Activated T-helper 1 cell treated with anti-CD3 and anti-CD28 coated beads, Interleukin-12 subunit alpha, Interleukin-12 subunit beta, Interleukin-2, Interleukin-4 antibody, amounts not matched to agents 30 ng/mL and 10 ng/mL and 1 ng/mL, durations not matched to agents 14 hours and 24 hours and 36 hours (primary cell): ENCODE measurements at places on chromosomes 6 and 20. TPM values are rescaled to one million over a fixed set of nuclear protein-coding genes. Genes with fewer than 3 reads are reported as not detected.
A peak's percentile ranks its signal among the peaks of the same experiment; 100 is the strongest.

DNA sequence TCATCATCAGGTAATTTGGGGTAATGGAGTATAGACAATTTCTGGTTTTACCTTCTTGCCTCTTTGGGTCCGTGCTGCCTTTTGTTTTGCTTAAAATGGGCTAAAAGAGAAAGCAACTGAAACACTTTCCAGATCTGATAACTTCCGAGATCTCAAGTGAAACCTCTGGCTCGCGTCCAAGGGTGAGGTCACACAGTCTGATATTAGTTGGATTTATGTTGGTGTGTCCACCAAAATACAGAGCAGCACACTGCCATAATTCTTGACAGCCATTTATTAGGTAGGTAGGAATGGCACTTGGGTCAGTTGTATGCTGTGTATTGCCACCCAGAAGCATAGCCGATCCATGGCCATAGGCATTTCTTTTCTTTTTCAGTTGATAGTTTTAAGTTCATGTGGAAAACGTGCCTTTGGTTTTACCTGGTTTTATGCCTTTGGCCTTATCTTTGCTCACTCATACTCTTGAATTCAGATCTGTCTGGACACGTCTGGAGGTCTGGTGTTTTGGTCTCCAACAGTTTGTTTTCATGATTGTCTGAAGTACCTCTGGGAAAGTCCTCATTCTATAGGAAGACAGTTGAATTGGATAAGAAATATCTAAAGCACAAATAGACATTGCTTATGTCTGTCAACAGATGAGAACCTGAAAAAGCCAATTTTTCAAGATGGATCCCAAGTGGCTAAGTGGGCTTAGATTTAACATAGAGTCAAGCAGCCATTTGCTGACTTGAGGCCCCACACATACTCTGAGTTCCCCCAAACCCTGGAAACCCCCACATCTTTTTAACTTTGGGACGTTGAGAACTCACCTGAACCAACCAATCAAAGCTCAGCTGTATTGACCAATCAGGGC lies 320.8 kb downstream of the SOX4 start:
- peak; percentile 8 for DNase-seq

POPDC3 gene
- not detected in 2 replicates for total RNA-seq

- no peak for DNase-seq
Observed at GRCh38 chr6:109768485-109768884, 77.4 kb downstream of the FIG4 start.

PCK1 gene
- not detected in 2 replicates for total RNA-seq

DNA sequence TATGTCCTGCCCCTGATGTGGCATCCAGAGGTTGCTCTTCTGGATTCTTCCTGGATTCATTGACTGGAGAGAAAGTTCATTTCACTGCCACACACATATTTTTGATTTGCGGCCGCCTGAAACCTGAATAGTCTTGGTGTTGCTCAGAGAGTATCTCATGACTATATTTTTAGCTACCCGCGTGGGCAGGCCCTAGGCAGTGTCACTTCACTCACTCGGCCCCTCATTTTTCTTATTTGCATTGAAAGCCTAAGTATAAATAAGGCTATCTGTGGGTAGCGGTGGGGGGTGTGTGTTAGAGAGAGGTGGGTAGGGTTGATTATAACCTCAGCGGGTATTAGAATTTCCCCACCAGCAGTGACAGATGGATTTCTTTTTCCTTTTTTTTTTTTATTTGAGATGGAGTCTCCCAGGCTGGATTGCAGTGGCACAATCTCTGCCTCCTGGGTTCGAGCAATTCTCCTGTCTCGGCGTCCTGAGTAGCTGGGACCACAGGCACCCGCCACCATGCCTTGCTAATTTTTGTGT lies 113.5 kb downstream of the JARID2 start:
- DNase-seq: no peak

- no peak for DNase-seq
Observed at GRCh38 chr6:4778086-4778485, 1.9 kb downstream of the CDYL start.

- DNase-seq: no peak
Observed at GRCh38 chr20:22223236-22223635, 361.1 kb downstream of the FOXA2 start.

DNA sequence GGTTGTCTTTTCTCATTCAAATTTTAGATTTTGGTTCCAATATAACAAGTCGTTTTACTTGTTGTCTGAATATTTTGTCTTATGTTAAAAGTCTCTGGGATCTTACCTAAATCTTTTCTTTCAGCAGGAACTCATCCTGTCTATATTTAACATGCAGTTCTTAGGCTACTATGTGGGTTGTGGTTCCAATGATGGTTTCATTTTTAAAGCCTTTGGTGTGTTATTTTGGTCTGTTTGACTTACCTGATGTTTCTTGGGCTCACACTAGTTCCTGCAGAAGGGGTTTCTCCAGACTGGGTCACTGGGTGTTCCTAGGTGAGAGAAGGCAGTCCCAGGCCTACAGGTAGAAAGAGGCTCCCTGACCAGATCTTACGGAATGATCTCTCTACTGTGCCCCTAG lies 17.4 kb downstream of the PRL start:
- no peak for DNase-seq

- DNase-seq: no peak
Observed at GRCh38 chr6:2708456-2708855, 42.3 kb downstream of the MYLK4 start.

DNA sequence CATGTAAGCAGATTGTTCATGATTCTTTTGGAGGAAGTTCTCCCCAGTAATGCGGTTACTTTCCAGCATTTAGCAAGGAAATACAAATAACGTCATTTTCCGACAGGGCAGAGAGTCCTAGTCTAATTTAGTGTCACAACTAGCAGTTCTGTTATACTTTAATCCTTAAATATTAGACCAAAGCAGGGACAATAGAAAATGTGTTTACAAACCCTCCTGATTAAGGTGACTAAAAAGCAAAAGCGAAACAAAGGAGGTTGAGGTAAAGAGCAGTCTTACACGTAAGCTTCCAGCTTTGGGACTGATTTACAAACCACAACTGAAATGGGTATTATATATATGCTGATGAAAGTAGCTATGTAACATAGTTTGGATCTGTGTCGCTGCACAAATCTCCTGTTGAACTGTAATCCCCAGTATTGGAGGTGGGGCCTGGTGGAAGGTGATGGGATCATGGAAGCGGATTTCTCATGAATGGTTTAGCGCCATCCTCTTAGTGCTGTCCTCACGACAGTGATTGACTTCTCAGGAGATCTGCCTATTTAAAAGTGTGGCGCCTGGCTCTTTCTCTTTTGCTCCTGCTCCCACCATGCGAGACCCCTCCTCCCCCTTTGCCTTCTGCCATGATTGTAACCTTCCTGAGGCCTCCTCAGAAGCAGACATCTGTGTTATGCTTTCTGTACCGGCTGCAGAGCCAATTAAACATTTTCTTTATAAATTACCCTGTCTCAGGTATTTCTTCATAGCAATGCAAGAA lies 81.9 kb downstream of the PLCB1 start:
- peak; percentile 4 for DNase-seq

ZNF311 gene
- 0.64 and 0.80 TPM in 2 replicates for total RNA-seq

BPI gene
- not detected in 2 replicates for total RNA-seq

DNA sequence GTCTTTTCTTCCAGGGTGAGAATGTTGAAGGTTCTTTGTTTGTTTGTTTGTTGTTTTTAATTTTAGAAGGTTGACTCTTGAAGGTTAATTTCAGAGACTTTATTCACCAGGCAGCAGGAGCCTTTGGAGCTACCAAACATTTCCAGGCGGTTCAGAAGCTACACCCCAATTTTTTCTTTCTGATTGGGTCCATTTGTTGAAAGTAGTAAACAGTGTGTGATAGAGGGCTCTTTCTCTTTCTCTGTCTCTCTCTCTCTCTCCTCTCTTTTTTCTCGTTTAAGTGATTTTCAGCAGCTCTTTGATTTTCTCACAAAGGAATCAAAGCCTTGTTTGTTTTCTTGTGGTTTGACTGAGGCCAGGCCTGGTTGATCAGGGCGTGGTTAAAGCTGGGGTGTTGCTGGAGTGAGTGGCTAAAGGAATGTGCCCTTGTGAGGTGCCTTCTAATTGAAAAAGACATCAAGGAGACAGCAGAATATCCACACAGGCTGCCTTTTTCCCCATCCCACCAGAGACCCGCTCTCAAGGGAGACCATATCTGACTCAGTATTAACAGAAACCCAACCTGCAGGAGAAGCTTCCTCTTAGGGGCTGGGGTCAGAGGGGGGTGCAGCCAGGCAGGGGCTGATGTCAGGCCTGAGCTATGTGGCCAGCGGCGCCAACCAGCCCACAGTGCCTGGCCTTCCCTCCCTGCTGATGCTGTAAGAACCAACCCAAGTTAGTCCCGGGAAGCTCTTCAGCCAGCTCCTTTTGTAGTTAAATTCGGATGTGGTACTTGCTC lies 40.4 kb upstream of the NAA20 start:
- DNase-seq: no peak

GATA5 gene
- not detected in 2 replicates for total RNA-seq

GRCh38 chr6:147787417-147787816 lies 278.9 kb downstream of the SAMD5 start:
- no peak for DNase-seq

DNA sequence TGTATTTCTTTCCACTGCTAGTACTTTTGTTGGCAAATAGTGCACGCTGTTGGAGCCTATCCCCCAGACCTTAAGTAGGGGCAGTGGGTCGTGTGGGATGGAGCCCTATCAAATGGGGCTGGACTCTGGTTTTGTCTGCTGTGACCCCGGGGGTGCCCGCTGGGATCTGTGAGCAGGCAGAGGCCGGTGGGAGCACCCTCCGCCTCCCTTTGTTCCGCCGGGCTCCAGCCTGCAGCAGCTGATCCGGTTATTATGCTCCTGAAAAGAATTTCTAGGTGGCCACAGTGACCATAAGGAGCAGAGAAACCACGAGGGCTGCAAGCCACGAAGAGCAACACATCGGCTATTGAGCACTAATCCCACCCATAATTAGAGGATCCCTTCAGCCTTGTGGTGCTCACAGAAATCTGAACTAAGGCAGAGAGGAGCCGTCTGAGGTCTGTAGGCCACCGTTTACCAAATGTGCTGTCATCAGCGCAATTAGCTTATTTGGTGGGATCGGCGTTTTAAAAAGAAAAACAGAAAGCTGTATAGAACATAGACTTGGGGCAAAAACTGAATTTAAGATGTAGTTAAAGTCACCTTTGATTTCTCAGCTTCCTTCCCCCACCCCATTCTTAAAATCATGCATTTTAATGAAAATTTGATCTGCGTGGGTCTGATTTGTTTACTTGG lies 598.3 kb upstream of the JAG1 start:
- no peak for DNase-seq

- DNase-seq: no peak
Observed at GRCh38 chr6:22647719-22648118, 78.4 kb downstream of the HDGFL1 start.

MYH7B gene
- total RNA-seq: 0.20 and 0.44 TPM in 2 replicates

DNA sequence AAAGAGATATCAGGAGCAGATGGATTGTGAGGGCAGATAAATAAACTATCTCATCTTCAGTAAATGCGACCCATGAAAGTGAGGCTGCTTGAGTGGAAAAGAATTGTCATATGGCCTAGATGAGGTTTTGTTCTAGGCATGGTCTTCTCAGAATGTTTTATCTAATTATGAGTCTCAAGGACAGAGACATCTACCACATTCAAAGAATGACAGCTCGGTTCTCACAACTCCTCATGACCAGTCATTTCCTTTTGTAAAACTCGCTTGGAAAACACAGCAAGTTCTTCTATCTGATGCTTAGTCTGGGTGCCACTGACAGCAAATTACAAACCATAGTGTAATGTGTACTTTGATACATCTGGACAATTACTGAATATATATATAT lies 140.5 kb downstream of the CCDC170 start:
- DNase-seq: no peak

GRCh38 chr6:12474167-12475140 lies 184.3 kb downstream of the EDN1 start:
- DNase-seq: no peak

IL17F gene
- 0.27 TPM in 1 of 2 replicates, not detected in the other for total RNA-seq

PROKR2 gene
- total RNA-seq: not detected in 2 replicates

DNA sequence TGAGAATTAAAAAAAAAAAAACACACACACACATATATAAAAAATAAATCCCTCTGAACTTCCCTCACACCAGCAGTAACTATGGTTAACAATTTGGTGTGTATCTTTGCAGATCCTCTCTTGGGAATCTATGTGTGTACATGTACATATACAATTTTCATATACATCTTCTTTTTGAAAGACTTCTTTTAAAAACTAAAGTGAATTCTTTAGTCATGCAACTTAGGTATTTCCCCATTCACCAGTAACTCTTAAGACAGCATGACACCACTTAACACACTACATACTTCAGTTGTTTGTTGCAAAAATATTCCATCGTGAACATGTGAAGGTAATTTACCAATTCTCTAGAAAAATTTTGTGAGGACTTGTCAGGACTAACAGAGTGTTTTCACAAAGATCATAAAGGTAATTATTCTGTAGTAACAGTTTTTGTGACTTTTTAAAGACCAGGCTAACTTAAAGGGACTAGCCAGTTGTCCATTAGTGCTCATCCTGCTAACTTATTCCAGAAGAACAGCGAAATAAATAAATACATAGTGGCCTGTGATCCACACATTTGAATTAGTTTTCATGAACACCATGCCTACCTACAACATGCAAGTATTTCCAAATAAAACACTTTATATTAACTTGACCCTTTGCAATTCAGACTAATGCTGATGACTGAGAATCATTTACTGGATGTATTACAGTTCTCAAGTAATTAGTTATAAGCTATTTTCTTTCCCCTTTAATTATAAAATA lies 12.1 kb downstream of the RBM39 start:
- DNase-seq: no peak

- DNase-seq: no peak
Observed at GRCh38 chr6:98117068-98117467, 717.3 kb upstream of the POU3F2 start.

HEY2 gene
- not detected in 2 replicates for total RNA-seq

DNA sequence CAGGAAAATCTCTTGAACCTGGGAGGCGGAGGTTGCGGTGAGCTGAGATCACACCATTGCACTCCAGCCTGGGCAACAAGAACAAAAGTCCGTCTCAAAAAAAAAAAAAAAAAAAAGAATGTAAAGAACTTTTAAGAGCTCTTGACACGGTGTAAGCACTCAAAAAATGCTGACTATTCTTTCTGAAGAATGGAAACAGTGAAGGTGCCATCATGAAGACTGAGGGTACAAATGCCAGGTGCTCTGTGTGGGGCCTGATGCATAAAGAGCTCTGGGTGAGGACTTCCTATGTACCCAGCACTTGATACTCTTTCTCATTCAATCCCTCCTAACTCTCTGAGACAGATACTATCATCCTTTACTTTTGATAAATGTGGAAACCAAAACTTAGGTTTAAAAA lies 45.0 kb upstream of the ENPP5 start:
- no peak for DNase-seq

PXT1 gene
- total RNA-seq: 0.16 and 0.29 TPM in 2 replicates

GRCh38 chr20:25139029-25139705 lies 56.3 kb upstream of the ENTPD6 start:
- no peak for DNase-seq

GRCh38 chr6:163491737-163492300 lies 77.3 kb downstream of the QKI start:
- no peak for DNase-seq

GPX5 gene
- total RNA-seq: not detected in 2 replicates

SNAI1 gene
- 3.5 and 3.9 TPM in 2 replicates for total RNA-seq

DNA sequence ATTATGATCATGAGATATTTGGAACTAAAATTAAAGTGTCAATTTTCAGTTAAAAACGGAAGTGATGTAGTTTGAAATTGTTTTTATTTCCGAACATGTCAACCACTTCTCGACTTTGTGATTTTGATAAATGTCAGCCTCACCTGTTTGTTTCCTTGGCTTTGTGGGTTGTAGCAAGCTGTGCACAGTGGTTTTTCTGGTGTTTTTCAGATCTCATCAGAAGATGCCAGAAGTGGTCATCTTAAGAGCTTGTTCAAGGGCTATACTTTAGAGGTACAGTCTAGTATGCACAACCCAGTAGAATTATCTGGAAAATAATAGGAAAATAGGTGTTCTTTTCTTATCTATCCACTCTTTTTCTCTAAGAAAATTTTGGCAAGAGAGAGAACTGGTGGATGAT lies 134.0 kb downstream of the GRIK2 start:
- no peak for DNase-seq
